ENCODE measurements at places on chromosomes 5 and 9.

GRCh38 chr5:120848883-120849282, 384.8 kb downstream of the PRR16 start:
- no peak for DNase-seq

GRCh38 chr5:112625689-112626438, 111.8 kb upstream of the APC start:
- no peak for DNase-seq

DNA sequence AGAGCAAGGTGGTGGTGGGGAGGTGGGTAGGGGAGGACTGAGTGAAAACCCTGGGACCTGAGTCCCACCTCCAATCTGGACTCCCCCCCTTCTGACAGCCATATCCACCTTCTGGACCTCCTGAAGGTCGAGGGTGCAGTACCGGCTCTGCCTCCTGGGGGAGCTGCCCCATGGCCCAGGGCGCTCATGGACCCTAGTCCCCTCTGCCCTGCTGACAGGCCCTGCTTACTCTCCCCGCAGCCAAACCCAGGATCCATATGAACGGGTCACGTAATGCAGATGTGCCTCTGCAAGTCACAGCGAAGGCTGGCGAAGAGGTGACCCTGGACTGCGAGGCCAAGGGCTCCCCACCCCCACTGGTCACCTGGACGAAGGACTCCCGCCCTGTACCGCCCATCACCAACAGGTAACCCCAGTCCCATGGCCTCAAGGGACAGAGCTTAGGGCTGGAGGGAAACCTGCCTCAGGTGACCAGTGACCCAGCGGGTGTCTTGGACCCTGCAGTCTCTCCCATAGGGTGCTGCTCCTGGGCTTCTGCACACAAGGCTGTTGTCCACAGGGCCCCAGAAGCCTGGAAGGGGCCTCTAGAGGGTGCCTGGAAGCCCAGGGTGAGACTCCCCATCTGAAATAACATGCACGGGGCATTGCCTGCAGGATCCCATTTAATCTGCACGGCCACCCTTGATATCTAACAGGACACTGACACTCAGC, 61.7 kb downstream of the HMCN2 start:
- DNase-seq: no peak

GRCh38 chr9:120901755-120902568, 24.6 kb downstream of the TRAF1 start:
- DNase-seq: no peak

GRCh38 chr9:21205204-21205603, 1.7 kb downstream of the IFNA10 start:
- no peak for DNase-seq

DNA sequence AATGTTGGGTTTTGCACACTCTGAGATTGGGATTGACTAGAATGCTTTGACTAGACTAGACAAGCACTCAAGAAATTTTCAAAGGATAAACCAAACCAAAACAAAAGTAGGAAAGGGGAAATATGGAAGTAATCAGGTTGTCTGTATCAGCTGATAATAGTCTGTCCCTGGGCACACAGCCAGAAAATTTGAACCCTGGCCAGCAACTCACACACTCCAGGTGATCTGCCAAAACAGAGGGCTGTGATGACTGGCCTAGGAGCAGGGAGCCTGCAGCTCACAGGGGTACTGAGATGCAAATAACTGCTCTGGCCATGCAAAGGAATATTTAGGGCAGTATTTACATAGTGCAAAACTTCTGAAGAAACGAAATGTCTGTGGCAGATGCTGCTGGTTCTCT, 112.3 kb upstream of the SMIM23 start:
- no peak for DNase-seq

DNA sequence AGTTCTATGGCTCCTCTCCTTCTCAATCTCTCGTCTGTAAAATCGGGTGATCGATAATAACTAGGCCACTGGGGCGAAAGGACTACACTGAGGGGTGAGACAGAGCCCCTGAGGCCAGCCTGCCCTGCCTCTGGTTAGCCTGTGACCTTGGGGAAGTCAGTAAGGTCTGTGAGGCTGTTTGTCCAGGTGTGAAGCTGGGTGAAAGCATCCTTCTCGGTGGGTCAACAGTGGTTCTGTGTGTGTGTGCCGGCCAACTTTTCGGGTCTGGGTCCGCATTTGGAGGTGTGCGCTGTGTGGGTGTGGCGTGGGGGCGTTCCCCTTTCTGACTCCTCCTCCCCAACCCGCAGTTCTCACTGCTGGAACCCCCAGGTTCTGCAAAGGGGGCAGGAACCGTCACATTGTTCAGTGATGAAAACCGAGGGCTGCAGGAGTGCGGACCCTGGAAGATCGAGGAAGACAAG, 5.0 kb upstream of the RNF44 start:
- no peak for DNase-seq

DNA sequence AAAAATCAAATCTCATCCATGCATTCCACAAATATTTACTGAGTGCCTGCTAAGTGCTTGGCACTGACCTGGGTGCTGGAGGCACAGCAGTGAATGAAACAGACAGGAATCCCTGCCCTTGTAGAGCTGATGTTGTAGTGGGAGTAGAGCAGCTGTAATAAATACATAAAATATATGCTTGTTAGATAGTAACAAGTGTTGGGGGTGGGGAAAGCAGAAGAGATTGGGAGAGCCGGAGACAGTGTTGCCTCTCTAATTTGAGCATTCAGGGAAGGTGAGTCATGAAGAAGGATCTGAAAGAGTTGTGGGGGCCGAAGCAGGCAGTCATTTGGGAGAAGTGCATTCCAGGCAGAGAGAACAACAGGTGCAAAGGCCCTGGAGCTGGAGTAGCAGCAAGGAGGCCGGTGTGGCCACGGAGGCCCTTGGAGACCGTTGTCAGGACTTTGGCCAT, 97.9 kb downstream of the ZNF618 start:
- DNase-seq: no peak

DNA sequence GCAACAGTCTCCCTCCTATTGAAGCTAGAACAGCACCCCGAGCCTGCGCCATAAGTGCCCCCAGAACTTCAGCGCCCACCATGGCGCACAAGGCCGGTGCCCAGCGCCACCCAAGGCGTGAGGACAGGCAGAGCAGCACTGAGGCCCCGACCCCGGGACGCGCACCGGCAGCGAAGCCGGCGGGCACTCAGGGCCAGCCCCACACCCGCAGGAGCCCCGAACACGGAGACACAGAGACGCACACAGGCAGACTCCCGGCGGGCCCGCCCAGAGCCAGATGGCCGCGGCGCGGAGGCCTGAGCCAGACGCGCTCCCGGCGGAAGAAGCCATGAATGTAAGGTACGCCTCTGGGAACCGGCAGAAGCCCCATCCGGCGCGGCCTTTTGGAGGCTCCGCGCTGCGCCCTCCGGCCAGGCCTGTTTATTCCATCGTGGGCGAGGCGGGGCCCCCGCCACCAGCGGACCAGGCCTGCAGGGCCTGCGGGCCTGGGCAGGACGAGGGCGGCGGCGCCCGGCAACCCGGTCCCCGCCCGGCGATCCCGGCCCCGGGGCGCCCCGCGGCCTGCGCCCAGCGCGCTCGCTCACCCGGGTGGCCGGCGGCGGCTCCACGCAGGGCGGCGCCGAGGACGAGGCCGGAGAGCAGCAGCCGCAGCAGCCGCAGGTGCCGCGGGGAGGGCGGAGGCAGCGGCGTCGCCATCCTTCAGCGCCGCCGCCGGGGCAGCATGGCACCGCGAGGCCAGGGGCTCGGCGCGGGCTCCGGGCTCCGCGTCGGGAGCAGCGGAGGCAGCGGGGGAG, 486 bp downstream of the NPDC1 start:
- DNase-seq: no peak

GRCh38 chr5:96054311-96055030, 92.8 kb upstream of the ELL2 start:
- DNase-seq: no peak

DNA sequence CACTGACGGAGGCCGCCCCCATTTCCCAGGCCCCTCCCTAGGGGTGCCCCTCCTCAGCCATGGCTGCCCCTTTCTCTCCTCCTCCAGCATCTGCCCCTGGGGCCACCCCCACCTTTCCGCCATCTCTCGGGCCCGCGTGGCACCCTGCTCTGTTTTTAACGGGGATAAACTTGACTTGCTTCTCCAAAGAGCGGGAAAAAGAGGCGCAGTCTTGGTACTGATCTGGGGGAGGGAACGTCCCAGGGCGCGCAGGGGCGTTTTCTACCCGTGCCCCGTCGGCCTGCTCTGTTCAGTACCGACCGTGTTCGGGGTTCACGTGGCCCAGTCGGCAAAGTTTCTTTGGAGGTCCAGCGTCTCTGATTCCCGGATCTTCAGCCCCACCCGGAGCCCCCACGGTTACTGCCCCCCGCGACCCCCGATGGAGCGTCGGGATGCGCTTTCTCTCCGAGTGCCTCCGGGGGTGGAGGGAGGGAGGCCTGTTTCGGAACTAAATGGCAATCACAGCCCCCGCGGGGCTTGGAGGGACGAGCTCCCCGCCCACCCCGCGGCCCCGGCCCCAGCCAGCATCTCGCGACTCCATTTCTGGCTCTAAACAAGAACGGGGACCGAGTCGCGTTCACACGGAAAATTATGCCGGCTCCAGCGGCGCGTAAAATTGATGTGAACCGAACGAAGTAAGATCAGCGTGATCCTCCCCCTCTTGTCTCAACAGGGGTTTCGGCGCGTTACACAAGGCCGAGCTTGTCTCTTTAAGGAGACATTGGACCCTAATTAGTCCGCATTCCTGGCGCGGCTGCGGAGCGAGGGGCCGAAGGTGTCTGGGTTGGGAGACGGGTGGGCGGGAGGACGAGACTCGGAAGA, 1.1 kb upstream of the TLE4 start:
- no peak for DNase-seq

DNA sequence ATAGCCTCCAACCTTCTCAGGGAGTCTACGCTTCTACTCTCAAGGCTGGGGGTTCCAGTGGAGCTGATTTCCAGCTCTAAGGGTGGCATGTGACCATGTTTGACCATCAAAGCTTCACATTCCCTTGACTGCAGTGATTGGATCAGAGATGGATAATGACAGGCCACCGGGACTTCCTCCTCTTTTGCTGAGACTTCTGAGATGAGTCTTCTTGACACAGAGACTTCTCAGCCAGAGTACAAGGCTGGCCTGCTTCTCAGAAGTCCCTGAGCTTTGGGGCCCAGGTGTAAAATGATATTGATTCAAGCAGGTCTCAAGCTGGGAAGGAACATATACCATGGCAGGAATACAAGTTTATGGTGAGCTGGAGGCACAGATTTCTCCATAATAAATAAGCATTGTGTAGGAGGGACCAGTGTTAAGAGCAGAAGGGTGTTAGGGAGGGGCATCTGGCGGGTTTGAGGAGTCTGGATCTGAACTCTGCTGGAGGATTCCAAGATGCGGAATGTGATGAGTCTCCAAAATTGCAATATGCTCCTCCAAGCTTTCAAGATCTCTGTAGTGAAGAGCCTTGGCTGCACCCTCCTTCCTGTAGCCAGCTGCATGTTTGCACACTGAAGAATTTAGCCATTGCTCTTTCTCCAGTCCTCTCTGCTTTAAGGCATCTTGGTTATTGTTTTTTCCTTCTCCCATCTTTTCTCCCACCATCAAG, 41.7 kb upstream of the HSD17B4 start:
- DNase-seq: no peak

- DNase-seq: no peak
These were observed 85.7 kb downstream of the AMBP start for GRCh38 chr9:113992276-113992951.

DNA sequence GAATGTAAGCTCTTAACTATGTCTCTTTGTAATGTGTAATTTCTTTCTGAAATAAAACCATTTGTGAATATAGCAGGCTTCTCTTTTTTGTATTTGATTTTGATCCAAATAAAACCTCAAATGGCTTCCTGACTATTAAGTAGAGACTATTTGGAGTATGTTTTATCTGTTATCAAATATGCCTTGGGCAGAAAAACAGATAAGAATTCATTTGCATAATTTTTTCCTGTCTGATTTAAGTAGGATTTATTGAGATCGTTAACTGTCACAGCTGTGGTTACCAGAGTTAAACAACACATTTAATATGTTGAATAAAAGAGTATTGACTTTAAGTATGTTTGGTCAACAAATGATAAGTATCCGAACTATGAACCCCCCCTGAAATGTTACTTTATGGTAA, 104.9 kb downstream of the MELK start:
- DNase-seq: no peak

GRCh38 chr5:129724647-129725046, 23.2 kb upstream of the MINAR2 start:
- no peak for DNase-seq

- no peak for DNase-seq
These were observed 212.6 kb upstream of the MSX2 start for GRCh38 chr5:174511714-174512253.

DNA sequence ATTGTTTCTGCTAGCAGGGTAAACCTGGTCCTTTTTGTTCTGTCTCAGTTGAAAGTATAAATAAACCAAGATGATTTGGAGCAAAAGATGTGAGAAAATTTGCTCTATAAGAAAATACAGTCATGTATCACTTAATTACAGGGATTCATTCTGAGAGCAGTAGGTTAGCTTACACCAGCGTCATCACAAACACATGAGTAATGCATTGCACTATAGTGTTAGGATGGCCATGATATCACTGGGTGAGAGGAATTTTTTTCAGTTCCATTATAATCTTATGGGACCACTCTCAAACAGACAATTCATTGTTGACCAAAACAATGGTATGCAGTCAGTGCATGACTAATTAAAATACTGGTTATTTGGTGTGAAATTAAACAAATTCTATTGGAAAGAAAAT, 430.9 kb downstream of the CHSY3 start:
- DNase-seq: no peak

DNA sequence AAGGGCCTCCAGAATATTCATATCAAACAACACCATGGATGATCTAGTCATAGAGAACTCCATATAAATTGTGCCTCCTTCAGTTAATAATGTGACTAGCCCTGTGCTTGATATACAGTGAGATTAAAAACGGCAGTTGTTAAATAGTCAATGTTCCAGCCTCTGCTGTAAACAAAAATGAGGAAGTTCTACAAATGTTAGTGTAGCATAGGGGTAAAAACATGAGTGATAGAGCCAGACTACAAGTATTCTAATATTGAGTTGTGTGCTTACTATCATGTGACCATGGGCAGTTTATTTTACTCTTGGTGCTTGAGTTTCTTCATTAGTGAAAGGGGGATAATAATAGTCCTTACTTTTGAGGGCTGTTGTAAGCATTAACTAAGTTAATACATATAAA, 43.3 kb upstream of the SLCO6A1 start:
- no peak for DNase-seq

GRCh38 chr5:179288101-179288808, 57.0 kb downstream of the ADAMTS2 start:
- DNase-seq: no peak

DNA sequence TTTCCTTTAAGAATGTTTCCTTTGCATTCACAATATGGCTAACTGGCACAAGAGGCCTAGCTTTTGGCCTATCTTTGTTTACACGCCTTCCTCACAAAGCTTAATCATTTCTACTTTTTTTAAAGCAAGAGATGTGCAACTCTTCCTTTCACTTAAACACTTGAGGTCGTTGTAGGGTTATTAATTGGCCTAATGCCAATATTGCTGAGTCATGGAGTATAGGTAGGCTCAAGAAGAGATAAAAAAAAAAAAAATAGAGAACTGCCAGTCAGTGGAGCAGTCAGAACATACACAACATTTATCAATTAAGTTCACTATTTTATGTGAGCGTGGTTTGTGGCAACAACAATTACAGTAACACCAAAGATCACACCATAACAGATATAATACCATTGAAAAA, 5.9 kb downstream of the FKBP15 start:
- no peak for DNase-seq
